Upper lobe of left lung (tissue), 6 donors: ENCODE measurements at places on chromosomes 7 and 10.

- DNase-seq = no peak
These were observed 28.0 kb downstream of the PRSS2 start for GRCh38 chr7:142798451-142799436.

- no peak for DNase-seq
These were observed 30.8 kb downstream of the SH2B2 start for GRCh38 chr7:102317231-102318059.

DNA sequence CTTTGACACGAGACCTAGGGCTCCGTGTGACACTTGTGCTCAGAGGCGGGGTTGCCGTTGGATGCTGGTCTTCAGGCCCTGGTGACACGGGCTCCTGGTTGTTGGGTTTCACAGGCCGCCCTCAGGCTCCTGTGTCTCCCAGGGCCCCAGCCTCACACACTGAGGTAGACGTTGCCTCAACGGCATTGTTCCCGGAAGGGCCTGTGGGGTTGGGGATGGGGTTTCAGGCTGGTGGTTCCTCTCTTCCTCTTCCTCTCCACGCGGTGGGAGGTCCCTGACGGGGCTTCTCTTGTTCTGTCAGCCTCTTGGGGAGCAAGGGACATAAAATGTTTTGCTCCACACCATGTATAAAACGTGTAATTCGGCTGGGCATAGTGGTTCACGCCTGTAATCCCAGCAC is 125.1 kb downstream of the TRRAP start:
- DNase-seq = no peak

DNA sequence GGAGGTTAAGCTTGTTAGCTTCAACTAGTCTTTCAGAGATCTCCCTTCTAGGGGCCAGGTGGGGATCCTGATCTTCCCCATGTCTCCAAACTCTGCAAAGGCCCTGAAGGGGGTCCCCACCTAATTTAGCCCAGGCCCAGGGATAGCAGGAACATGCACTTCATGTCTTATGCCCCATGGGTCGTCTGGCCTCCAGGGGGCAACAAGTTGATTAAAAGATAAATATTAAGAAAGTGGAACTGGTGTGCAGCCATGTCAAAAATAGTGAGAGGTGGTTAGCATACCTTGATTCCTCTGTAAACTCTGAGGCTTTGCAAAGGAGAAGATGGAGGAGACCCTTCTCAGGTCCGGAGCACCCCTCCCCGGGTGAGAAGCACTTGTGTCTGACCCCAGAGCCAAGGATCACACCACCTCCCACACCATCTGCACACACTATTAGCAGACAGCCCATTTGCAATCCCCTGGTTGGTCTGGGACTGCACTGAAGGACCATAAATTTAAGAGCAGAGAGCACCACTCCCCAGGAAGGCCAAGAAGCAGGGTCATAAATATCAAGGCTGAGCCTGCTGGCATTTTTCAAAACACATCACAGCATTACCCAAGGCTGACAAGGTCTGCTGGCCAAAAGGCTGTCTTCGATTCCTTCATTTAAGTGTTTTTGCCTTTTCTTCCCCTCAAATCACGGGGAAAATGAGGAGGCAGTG is 44.2 kb upstream of the LRRC18 start:
- DNase-seq = no peak

GRCh38 chr7:138460176-138460648 is at the start of gene TRIM24:
Gene TRIM24 (plus strand): TSS chr7:138460259. CDS start chr7:138460549, 290 bp downstream.
- DNase-seq = peak; percentile 98

DNA sequence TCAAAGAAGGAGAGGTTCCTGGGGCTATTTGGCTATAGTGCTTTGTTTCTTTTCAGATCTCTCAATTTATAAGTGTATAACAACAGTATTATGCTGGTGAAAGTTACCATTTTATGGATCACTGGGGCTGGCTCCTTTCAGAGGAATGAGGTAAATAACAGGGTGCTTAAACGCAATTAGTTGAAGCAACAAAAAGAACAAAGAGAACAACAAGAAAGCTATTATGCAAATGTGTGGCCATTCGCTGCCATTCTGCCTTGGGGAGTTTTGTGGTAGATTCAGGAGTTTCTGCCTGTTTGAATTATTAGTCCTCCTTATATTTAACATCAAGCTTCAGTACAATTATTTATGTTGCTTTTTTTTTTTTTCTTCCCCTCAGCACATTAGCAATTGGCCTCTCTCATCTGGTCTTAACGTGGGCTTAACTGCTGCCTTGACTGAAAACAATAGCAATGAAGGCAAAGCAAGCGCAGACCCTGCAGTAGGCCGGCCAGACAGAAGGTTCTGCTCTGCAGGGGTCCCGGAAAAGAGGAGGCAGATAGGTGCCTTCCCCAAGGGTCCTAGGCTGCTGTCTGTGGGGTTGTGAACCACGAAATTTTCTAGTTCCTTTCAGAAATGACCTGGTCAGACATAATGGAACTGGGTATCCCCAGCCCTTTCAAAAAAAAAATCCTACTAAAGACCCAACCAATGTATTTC is 339.9 kb upstream of the PODXL start:
- DNase-seq = no peak

- DNase-seq = no peak
These were observed 205.4 kb upstream of the YAE1 start for GRCh38 chr7:39360766-39361165.

GRCh38 chr10:116486770-116487448 is 58.8 kb upstream of the PNLIP start:
- no peak for DNase-seq

DNA sequence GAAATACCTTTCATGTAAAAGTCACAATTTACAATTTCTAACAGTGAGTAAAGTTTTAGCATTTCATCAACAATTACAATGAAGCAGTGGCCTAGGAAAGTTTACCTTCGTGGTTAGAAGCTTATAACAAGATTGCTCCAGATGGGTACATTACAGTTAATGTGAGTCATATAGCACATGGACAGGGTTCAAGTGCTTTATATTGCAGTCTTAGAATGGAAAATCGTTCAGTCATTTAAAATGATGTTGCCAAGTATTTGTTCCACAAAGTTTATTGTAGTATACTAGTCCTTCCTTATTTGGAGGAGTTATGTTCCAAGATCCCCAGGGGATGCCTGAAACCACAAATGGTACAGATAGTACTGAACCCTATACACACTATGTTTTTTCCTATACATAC is 174.6 kb upstream of the TARP start:
- DNase-seq = no peak

GRCh38 chr10:49610114-49610457 is at the start of gene SLC18A3:
Gene SLC18A3 (plus strand): TSS chr10:49610310. CDS start chr10:49610741, 431 bp downstream.
- no peak for DNase-seq

DNA sequence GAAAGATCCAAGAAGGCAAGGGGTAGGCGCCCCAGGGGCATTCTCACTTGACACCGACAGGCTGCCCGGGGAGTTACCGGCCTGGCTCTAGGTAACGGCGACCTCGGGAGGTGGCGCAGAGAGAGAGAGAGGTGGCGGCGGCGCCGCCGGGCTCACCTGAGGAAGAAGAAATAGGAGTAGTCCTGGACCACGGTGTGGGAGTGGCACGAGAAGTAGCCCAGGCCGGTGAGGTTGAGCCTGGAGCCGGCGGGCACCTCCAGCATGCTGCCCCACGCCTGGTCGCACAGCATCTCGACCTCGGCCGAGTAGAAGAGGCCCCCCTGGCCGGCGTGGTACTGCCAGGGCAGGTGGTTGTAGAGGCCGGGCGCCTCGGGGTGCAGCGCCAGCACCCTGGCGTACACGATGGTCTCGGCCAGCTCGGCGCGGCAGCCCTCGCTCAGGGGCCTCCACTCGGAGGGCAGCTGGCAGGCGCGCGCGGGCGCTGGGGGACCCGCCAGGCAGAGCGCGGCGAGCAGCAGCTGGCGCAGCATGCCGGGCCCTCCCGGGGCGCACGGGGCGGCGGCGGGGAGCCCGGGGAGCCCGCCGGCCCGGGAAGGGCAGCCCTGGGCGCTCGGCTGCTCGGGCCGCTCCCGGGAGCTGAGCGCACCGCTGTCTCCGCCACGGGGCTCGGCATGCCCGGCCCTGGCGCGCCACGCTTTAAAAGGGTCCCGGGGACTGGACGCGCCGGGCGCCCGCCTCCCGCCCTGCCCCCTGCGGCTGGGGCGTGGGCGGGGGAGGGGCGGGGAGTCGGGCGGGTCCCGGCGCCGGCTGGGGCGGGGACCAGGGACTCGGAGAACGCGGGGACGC is at the start of gene CCDC3:
Gene CCDC3, minus strand, starts transcription at position 673 of the 846 bp plus-strand sequence. Its CDS starts 143 bp downstream, at position 530.
- peak; percentile 84 for DNase-seq

- no peak for DNase-seq
These were observed 483 bp downstream of the EDRF1 start for GRCh38 chr10:125720002-125720382.

- DNase-seq = no peak
These were observed 27.6 kb downstream of the NRP1 start for GRCh38 chr10:33306701-33307519.

GRCh38 chr7:24059775-24060174 is 224.2 kb upstream of the NPY start:
- no peak for DNase-seq

DNA sequence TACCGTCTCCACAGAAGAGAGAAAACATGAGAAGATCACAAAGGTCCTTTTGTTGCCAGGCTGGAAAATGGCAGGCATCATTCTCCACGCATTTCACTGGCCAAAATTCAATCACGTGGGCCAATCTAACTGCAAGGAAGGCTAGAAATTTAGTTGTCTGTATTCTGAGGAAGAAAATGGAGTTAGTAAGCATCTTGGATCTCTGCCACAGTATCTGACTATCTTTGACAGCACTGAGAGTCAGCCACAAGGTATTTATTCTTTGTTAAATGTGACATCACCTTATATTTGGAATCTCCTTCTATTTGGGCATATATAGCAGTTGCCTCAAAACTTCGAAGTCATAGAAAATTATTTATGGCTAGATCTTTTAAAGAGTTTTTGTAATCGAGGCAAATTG is 213.9 kb downstream of the NSUN6 start:
- no peak for DNase-seq

GRCh38 chr10:81008726-81009125 is 471.0 kb downstream of the SH2D4B start:
- no peak for DNase-seq

DNA sequence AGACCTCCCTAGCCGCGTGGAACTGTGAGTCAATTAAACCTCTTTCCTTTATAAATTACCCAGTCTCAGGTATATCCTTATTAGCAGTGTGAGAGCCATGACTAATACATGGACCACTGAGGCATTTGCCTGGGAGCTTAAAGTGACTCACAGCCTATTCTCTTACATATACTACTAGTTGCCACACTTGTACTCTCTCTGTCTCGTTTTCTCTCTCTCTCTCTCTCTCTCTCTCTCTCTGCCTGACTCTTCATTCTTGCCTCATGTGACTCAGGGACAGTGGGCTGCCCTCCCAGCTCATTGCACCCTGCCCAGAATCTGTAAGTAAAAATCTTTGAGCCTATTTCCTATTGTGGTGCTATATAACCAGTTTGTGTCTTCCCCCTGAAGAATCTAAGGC is 238.5 kb upstream of the MAGI2 start:
- no peak for DNase-seq

DNA sequence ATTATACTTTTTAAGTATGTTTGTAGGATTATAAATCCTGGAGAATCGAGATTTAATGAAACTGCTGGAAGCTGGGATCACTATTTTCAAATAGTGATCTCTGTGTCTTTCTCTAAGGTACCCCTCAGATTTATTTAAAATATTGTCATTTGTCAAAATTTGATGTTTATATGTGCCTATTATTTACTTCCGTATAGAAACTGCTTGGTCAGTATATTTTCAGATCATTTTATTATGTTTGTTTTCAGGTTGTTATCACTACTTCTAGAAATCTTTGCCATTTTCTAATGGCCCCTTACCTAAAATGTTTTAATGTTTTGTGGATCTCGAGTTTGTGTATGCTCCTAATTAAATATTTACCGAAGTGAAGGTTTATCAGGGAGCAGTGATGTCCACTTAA is 183.7 kb downstream of the SND1 start:
- no peak for DNase-seq

- DNase-seq = no peak
These were observed 164.7 kb downstream of the C1GALT1 start for GRCh38 chr7:7347045-7347444.

- DNase-seq = no peak
These were observed 131.8 kb upstream of the TRIM24 start for GRCh38 chr7:138328215-138328614.

DNA sequence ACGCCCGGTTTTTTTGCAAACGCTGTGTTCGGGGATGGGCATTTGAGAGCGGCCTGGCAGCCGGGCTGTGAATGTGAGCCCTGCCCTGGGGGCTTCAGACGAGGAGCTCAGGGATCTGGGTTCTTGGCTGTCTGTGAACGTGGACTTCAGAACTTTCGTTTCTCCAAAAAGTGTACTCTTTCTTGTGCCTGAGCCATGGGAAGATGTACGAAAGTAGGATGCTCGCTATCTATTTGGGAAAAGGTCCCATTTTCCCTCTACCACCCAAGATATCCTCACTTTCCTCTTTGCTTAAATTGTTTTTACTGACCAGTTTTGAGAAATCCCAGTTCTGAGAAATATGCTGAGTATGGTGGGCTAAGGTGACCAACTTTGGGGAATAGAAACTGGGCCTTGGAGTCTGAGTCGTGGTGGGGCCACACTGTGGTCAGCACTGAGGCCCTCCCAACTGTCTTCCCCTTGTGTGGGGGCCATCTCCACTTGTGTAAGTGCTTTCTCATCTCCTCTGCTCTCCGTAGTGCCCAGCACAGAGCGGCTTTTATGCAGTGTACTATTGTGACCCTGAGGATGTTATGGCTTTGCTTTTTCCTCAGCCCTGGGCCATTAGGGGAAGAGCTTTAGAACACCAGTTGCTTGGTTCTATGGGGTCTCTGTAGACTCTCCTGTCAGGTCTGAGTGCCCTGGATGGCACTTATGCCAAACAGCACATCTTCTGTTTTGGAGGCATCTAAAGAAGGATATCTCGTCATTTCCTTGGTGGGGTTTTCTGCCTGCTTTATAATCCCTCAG is 918 bp downstream of the DBNL start:
- no peak for DNase-seq

DNA sequence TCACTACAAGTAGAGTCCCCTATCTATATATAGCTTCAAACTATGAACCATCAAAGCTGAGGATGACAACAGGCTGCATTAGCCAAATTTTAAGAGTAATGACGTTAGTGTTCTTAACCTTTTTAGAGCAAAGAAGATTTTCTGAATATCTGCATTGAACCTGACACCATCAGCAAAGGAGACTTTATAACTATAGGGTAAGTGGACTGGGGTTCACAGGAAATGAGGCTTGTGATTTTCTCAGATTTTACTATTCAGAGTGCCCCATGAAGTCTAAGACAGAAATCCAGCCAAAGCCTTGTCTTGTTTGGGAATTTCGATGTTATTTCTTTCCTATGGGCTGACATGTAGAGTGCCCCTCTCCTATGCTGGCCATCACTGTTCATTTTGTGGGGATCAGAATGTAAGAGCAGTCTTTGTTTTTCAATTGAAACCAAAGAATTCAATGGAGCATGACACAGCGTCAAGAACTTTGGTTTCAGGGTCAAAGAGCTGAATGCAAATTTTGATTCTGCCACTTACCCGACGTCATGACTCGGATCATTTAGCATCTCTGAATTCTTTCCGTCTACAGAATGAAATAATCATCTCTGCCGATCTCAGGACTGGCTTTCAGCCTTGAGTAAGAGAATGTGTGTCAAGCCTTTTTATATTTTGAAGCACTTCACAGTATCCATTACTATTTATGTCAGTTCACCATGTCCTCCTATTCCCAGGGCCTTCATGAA is 52.7 kb downstream of the DENND11 start:
- DNase-seq = no peak
